Effector memory CD8-positive, alpha-beta T cell (primary cell): ENCODE measurements at places on chromosomes 1 and 21.

DNA sequence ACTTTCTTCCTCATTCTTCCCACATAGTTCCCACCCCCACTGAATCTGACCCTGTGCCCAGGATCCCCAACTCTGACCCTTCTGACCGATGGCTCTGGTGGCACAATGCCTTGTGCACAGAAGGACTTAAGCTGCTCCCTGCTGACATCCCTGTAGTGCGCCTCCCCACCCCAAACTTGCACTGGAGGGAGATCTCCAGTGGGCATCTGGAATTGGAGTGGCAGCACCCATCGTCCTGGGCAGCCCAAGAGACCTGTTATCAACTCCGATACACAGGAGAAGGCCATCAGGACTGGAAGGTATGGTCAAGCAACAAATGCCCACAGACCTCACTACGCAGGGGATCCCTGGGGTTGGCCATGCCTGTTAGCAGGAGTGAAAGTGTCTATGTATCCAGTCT lies 9.0 kb downstream of the MPL start:
- DNase-seq, result no peak

DNA sequence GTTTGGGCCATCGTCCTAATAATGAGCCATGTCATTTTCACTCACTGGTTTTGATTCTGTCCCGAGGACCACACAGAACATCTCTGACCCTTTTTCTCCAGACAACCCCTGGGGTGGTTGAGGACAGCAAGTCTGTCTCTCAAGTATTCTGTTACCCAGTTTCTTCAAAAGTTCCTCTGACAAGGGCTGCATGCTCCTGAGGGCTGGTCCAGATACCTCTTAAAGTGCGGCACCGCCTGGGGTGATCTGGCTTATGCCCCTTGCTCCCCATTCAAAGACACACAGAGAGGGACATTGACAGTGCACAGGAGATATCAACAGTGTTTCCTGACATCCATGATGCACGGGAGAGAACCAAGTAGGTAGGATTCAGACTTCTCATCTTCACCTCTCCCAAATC lies 132.9 kb upstream of the EDN2 start:
- no peak for DNase-seq

GRCh38 chr1:202798260-202798659 lies 10.0 kb downstream of the KDM5B start:
- DNase-seq, result no peak

DNA sequence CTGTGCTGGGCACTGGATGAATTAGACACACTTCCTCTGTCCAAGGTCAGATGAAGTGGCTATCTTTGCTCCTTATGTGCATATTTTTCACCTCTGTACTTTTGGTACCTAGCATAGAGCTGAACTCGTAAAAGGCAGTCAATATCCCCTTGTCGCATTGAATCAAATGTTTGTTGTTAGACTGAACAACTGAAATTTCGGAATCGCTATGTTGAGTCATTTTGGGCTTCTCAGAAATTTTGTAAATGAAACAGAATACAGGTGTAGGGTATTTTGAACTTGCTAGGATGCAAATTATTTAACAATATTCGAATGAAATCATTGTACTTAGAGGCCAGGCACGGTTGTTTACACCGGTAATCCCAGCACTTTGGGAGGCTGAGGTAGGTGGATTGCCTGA lies 48.0 kb downstream of the PDE4B start:
- DNase-seq, result no peak

DNA sequence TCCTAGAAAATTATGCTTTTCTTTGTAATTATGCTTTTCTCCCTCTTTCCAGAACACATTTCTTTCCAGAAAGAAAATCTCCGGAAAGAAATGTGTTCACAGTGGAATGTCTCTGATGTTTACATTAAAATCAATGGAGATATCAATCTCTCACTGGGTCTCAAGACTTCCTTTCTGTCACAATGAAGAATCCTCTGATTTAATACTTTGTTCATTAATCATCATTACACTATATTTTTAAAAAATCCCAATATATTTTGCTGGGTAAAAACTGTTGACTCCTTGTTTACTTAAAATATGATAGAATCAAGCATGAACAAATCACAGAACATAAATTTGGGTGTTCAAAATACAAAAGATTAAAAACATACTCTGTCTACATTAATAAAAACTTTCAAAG lies 26.3 kb upstream of the TGFBR3 start:
- DNase-seq, result no peak

- no peak for DNase-seq
Measured at GRCh38 chr21:35909456-35910223, 150.7 kb downstream of the SETD4 start.

DNA sequence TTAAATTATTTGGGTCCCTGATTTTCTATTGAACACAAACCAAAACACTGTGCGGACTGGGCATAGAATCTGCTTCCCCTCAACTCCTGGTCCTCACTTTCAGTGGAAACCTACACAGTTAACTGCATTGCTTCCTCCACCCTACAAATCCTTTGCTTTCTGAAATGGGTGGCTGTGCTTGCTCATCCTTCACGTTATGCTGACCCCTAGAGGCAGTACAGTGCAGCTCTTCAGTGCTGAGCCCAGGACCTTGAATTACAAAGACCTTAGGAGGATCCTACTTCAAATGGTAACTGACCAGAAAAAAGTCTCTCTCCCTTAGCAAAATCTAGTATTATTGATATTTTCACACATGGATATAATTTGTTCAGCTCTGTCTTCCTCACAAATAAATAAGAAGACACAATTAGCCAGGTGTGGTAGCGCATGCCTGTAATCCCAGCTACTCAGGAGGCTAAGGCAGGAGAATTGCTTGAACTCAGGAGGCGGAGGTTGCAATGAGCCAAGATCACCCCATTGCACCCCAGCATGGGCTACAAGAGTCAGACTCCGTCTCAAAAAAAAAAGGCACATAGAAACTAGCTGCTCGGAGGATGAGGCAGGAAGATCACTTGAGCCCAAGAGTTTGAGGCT lies 63.4 kb upstream of the L1TD1 start:
- no peak for DNase-seq

GRCh38 chr1:29801003-29801402 lies 564.7 kb downstream of the PTPRU start:
- no peak for DNase-seq

DNA sequence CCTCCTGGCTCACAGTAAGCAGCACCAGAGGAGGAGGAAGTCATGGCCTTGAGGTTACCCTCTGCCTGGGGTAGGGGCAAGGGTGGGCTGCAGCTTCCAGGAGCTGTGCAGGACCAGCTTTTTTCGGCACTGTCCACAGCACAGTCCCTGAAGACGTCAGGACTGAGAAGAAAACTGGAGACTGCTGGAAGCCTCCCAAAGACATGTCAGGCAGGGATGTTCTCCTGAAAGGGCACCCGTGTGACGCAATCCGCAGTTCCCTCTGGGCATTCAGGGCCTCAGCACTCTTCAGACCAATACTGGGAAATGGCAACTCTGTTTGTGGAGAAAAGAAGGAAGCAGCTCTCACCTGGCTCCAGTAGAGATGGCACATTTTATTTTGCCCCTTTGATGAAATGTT lies 64.8 kb upstream of the TENT5C start:
- DNase-seq, result no peak
